BJ (cell line): ENCODE measurements at places on chromosomes 11 and 22. TPM values are rescaled to one million over a fixed set of nuclear protein-coding genes. Genes with fewer than 3 reads are reported as not detected.

- DNase-seq = no peak
These were observed 5.3 kb downstream of the RELA start for GRCh38 chr11:65657426-65657825.

The EFCAB6 gene
- polyA plus RNA-seq = 0.75 and 1.4 TPM in 2 replicates

DNA sequence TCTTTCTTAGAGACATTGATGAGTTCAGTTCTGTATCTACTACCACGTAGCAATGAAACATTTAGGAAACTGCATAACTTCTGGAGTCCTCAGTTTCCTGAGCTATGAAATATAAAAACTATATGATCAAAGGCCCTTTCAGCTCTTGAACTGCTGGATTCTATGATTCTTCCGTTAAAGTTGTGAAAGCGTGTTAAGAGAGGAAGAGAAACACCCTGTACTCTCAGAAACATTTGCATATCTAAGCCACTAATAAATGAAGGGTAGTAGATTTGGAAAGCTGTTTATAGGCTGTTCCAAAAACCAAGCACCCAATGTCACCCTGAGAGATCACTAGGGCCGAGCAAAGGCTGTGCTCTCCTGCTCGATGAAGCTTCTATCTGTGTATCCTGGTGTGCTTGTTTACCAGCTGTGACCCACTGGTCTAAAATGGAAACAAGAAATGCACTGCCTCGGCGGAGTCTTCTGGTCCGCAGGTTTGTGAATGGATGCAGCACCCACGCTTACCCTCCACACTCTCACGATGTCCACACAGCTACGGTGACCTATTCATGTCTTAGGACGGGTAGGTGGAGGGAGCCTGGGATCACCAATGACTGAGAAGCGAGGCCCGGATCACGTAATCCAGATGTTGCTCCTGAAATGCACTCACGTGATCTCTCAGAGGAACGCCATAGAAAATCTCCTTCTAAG is 325.8 kb downstream of the OPCML start:
- DNase-seq = no peak

The ATG2A gene
- 3.7 and 7.0 TPM in 2 replicates for polyA plus RNA-seq

- no peak for DNase-seq
These were observed 26.5 kb downstream of the SCGB1A1 start for GRCh38 chr11:62445314-62445740.

The FGF3 gene
- polyA plus RNA-seq = not detected in 2 replicates

DNA sequence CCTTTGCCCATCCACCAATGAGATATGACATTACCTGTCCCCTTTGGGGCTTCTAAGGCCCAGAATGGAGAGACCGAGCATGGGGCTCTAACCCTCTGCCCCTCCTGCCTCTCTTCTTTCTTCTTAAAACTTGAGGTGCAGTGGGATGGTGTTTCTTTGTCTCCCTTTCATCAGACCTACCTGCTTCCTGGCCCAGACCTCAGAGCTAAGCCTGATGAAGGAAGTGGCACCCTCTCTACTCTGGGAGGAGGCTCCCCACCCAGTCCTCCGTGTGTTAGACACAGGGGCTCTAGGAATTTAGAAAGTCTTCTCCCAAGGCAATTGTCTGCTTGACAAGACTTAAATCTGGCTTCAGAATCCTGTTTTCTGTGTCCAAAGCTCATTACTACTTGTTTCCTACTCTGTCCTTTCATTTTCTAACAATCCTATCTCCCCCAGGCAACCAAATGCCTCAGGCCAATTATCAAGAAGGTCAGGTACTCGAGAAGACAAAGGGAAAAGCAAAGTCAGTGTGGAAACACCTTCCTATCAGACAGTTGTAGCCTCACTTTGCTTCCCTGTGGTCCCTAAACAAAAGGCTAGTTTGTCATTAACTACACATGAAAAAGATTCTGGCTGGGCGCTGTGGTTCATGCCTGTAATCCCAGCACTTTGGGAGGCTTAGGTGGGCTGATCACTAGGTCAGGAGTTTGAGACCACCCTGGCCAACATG is 20.3 kb upstream of the PARVA start:
- DNase-seq = no peak

DNA sequence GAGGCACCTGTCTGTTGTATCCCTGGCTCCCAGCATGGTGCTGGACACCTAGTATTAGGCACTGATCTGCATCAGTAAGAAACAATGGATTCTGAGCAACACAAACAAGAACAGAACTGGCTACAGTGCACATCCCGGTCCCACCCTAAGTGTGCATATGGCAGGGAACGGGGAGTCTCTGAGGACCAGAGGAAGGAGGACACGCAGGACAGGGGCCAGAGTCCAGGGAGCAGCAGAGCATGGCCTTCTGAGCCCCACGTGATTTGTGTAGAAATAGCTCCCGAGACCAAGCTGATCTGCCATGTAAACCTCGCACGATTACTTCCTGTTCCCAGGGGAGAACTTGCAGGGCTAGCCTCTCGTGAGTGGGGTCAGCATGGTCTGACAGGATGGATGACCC is 12.7 kb upstream of the SNX32 start:
- no peak for DNase-seq

The SCGB1D2 gene
- polyA plus RNA-seq = not detected in 2 replicates

DNA sequence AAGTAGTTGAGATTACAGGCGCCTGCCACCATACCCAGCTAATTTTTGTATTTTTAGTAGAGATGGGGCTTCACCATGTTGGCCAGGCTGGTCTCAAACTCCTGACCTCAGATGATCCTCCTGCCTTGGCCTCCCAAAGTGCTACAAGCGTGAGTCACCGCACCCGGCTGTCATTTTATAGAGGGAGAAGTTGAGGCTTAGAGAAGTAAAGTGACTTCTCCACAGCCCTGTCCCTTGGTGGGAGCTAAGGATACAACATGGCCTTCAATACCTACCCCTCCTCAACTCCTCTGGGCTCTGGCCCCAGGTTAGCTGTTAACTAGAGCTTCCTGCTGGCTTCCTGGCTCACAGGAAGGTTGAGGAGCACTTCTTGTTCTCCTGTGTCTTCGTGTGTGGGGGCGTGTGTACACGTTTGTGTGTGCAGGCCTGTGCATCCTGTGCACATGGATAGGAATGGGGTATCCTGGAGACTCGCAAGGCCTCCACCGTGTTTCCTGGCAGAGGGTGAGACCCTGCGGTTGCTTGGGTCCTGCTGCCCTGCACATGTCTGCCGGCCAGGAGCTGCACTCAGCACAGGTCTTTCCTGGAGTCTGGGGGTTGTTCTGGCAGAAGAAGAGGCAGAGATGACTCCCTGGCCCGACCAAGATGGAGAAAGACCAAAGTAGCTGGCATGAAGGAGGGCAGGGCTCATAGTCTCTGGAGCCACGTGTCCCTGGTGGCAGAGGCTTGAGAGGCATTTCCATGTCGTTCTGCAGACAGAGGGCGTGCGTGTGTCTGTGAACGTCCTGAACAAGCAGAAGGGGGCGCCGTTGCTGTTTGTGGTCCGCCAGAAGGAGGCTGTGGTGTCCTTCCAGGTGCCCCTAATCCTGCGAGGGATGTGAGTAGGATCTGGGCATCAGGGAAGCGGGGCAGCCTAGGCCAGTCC is 2.4 kb downstream of the SIDT2 start:
- no peak for DNase-seq

DNA sequence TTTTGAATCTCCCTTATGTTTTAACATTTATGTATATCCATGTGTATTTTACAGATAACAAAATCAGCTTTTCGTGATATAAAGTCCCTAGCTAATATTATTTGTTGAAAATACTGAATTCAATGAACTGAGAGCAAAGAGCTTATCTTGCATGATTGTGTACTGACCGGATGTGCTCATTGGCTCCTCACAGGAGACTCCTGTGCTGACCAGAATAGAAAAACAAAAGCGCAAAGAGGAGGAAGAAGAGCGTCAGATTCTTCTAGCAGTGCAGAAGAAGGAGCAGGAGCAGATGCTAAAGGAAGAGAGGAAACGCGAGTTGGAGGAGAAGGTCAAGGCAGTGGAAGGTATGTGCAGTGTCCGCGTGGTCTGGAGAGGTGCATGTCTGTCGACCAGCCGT is 39.4 kb upstream of the SLC25A18 start:
- DNase-seq = no peak

DNA sequence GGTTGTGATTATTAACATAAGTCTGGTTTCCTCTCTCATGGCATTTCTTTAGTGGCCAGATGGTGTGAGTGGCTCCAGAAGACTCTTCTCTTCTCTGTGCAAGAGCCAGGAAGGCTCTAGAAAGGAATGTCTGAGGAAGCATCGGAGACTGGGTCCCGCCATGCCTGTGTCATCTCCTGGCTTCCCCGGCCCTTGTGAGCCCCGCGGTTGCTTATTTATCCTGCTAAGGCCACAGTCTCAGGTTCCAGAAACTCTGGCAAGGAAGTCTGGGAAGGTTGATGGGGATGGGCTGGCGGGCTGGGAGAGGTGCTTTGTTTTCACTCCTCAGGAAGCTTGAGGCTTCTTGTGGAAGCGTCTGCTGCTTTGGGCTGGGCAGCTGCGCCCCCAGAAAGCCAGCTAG is 18.9 kb downstream of the BCR start:
- DNase-seq = no peak

DNA sequence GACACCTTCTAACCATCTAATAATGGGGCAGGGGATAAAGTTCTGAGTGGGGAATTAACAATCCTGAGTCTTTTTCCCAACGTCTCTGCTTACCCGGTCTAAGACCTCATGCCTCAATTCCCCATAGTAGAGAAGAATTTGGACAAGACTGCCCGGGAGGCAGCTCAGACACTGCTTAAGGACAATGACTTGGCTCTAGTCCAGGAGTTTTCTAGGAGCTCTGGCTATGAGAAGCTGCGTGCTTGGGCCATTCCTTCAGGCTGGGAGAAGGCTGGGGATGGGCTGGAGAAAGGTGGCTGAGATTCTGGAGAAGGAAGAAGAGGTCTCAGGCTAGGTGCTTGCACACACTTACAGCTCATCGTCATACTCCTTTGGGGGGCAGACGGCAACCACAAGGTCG is 19.8 kb upstream of the ABCC8 start:
- DNase-seq = no peak

- no peak for DNase-seq
These were observed 29.1 kb downstream of the PPIL2 start for GRCh38 chr22:21694795-21695429.

The BTG4 gene
- polyA plus RNA-seq = 0.11 TPM in 1 of 2 replicates, not detected in the other

The MUC5B gene
- not detected in 2 replicates for polyA plus RNA-seq

The OR4C46 gene
- polyA plus RNA-seq = not detected in 2 replicates

DNA sequence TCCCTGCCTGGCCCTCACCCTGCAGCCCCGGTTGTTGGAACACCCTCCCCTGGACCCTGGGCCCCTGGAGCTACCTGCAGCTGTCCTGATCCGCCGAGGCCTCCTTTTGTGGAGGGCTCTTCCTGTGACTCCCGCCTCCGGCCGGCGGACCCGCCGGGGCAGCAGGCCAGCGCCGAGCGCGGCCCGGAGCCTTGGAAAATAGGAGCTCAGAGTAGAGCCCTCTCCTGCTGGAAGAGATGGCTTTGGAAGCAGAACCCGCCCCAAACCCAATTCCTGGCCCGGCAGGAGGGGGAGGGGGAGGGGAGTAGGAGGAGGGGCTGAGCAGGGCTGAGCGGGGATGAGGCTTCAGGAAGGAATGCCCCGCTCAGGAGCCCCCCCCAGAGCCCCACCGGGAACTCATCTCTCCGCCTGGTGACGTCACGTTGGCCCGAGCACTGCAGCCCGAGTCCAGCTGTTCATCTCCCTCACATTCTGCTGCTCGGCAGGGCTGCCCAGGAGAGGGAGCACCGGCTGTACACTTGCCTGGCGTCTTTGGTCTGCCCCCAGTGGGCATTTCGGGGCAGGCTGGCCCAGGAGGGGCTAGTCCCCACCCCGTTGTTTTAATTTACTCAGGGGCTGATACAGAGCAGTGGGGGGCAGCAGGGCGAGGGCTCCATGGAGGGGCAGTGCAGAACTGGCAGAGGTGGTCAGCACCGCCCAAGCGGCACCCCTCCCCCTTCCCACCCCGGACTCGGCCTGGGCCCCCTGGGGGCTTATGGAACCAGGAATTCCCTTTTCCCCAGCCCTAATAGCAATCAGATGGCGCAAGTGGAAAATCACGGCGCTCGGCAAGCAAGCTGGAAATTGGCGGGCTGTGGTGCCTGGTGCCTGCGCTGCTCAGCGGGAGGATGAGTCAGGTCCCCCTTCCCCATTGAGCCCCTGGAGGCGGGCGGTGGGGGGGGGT is at the start of gene MRGPRF:
TSS of gene MRGPRF (minus strand) at position 238 of the 943 bp plus-strand sequence. CDS start 3,345 bp downstream, outside the sequence.
- peak; percentile 58 for DNase-seq

- DNase-seq = no peak
These were observed 112.9 kb downstream of the SPON1 start for GRCh38 chr11:14075118-14076078.

GRCh38 chr11:79269611-79270307 is 171.1 kb downstream of the TENM4 start:
- no peak for DNase-seq

GRCh38 chr11:70456921-70457532 is 58.7 kb downstream of the CTTN start:
- no peak for DNase-seq

DNA sequence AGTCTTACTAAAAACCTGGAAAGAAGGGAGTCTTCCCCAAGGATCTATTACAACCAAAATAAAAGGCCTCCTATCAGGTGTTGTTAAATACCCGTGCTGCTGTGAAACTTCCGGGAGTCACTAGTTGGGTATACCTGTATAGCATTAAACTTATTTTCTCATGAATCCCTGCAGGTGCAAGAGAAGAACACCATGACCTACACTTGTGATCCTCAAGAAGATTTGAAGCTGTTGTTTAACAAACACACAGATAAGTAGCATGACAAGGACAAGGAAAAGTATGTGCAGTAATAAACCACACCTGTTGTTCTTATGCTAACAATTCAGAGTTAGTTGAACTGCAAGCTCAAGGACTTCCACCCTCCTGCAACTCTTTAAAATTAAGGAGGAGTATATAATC is 12.0 kb downstream of the OR4C45 start:
- no peak for DNase-seq

The PSMD13 gene
- 158 and 187 TPM in 2 replicates for polyA plus RNA-seq

- no peak for DNase-seq
These were observed 591.8 kb downstream of the BUD13 start for GRCh38 chr11:116180806-116181600.

- peak; percentile 13 for DNase-seq
These were observed 24.3 kb downstream of the GLYATL1 start for GRCh38 chr11:58963551-58964104.

GRCh38 chr11:27008811-27009535 is 15.1 kb downstream of the FIBIN start:
- no peak for DNase-seq

The OMP gene
- 0.21 TPM in 1 of 2 replicates, not detected in the other for polyA plus RNA-seq

DNA sequence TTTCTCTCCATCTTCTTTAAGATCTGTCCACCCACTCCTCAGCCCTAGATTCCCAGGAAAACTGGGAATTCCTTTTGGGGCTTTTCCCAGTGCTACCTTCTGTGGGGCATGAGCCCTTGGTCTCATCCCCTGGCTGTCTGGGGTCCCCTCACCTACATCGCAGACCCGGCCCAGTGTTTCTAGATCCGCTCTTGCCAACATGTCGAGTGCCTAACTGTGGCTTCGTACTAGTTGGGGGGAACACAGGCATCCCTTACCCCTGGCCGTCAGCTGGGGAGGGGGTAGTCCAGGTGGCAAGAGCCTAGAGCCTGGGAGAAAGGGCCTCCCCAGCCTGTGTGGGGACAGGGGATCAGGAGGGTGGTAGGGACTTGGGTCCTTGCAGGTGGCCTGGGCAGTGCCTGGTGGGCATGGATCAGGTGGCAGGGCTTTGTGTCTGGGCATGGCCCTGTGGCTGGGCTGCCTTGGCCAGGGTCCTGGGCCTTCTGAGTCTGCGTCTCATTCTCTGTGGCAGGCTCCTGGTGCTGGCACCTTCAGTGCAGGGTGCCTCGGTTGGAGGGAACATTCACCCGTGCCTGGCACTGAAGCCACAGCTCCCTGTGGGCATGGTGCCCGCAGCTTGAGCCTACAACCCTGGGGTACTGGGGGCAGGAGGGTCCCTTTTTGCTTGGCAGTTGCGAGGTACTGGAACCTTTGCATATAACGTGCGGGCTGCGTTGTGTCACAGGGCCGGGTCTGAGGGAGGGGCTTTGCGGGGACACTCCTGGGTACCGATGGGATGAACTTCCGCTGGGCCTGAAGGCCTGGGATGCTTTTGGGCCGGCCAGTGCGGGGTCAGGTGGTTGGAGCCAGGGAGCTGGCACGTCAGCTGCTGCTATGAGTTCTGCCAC is 4.1 kb downstream of the KCNQ1 start:
- no peak for DNase-seq
